ENCODE measurements at places on chromosomes 5 and 9. TPM values are rescaled to one million over a fixed set of nuclear protein-coding genes. Genes with fewer than 3 reads are reported as not detected.

- H3K27me3 ChIP-seq: no peaks in the 10 kb centered on the region
- no peak for DNase-seq
- H3K27ac ChIP-seq: no peak overlapping the region
- H3K4me3 ChIP-seq: no peak overlapping the region
- no peaks in the 10 kb centered on the region for H3K36me3 ChIP-seq
These were observed 233.6 kb downstream of the SYK start for GRCh38 chr9:91034976-91035824.

DNA sequence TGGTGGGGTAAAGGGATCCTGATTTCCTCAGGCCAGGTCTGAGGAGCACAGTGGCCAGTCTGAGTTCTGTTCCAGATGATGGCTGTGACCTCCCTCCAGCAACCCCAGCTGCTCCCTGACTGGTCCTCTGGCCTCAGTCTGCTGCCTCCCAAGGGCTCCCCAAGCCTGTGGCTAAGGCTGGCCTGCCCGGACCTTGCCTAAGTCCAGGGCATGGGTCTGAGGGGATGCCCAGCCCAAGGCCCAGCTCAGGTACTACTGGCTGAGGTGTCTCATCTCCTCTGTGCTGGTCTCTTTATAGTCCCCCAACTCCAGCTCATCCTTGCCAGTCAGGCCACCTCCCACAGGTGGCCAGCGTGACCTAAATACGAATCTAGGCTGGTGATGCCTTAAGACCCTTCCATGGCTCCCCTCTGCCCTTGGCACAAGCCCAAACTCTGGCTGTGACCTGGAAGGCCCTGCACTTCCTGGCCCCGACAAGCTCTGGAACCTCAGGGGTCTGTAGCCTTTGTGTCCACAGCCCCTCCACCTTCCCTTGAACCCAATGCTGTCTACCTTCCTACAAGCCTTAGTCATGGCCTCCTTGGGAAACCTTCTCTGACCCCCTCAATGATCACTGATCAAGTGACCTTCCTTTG is 9.8 kb downstream of the KIF12 start:
- no peak for DNase-seq
- no peaks in the 10 kb centered on the region for H3K36me3 ChIP-seq
- H3K4me3 ChIP-seq: no peak overlapping the region
- no peaks in the 10 kb centered on the region for H3K27me3 ChIP-seq
- no peak overlapping the region for H3K27ac ChIP-seq
- H3K4me1 ChIP-seq: no peaks in the 10 kb centered on the region

DNA sequence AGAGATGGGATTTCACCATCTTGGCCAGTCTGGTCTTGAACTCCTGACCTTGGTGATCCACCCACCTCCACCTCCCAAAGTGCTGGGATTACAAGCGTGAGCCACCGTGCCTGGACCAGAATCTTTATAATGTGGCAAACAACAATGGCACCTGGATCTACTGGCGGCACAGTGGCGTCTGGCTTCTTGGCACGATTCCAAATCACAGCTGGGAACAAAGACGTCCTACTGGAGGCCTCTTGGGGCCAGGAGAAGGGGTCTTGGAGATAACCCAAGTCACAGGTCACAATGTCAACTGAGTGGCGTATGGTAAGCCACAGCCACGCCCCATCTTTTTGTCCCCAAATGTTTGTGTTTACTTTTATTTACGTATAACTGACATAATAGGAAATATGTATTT is 77.8 kb upstream of the RAPGEF1 start:
- no peak for DNase-seq
- no peak overlapping the region for H3K4me3 ChIP-seq
- peaks cover 14% of the 10 kb centered on the region for H3K27me3 ChIP-seq

DNA sequence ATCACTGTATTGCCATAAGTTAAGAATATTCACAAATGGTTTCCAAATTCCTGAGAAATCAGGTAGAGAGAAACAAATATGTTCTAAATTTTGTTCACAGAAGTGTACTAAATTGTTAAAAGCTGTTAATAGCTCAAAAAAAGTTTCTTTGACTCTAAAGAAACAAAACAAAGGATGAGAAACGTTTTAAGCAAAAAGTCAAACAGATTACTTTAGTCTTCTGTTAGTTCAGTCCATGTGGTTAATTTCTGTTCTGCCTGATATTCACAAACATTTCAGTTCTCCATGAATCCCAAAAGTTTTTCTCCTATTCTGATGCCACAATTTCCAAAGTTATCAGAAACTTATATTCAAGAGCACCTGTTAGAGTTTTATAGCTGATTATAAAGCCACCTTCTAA is 7.7 kb upstream of the FANCC start:
- no peaks in the 10 kb centered on the region for H3K27me3 ChIP-seq
- H3K36me3 ChIP-seq: no peaks in the 10 kb centered on the region
- H3K27ac ChIP-seq: no peak overlapping the region
- H3K4me3 ChIP-seq: no peak overlapping the region
- no peak for DNase-seq
- H3K4me1 ChIP-seq: no peaks in the 10 kb centered on the region

- no peak for DNase-seq
- no peaks in the 10 kb centered on the region for H3K36me3 ChIP-seq
- no peaks in the 10 kb centered on the region for H3K27me3 ChIP-seq
- H3K4me1 ChIP-seq: no peaks in the 10 kb centered on the region
These were observed 166.0 kb downstream of the HMHB1 start for GRCh38 chr5:143977891-143978461.

Gene CD74
- total RNA-seq: 2,961 TPM

Gene CYSRT1
- total RNA-seq: 0.41 TPM

- H3K27ac ChIP-seq: no peak overlapping the region
- no peaks in the 10 kb centered on the region for H3K27me3 ChIP-seq
- no peaks in the 10 kb centered on the region for H3K36me3 ChIP-seq
- H3K4me3 ChIP-seq: no peak overlapping the region
These were observed 12.9 kb upstream of the F2RL1 start for GRCh38 chr5:76805821-76806505.

GRCh38 chr5:8058616-8059190 is 189.8 kb downstream of the MTRR start:
- H3K27ac ChIP-seq: no peak overlapping the region
- H3K36me3 ChIP-seq: no peaks in the 10 kb centered on the region
- no peak for DNase-seq
- H3K4me3 ChIP-seq: no peak overlapping the region

Gene KIF27
- total RNA-seq: 7.8 TPM

Gene IFNA1
- not detected for total RNA-seq

- no peak overlapping the region for H3K27ac ChIP-seq
- DNase-seq: no peak
- no peaks in the 10 kb centered on the region for H3K27me3 ChIP-seq
- H3K4me3 ChIP-seq: no peak overlapping the region
- H3K36me3 ChIP-seq: no peaks in the 10 kb centered on the region
- peaks cover 7% of the 10 kb centered on the region for H3K4me1 ChIP-seq
These were observed 38.0 kb downstream of the TGFBI start for GRCh38 chr5:136066661-136067271.

GRCh38 chr9:104028827-104029226 is 65.3 kb upstream of the SMC2 start:
- no peak overlapping the region for H3K27ac ChIP-seq
- H3K36me3 ChIP-seq: no peaks in the 10 kb centered on the region
- no peaks in the 10 kb centered on the region for H3K27me3 ChIP-seq
- no peak for DNase-seq
- H3K4me1 ChIP-seq: no peaks in the 10 kb centered on the region

Gene CXCL14
- 0.38 TPM for total RNA-seq

GRCh38 chr5:2093859-2094615 is 211.3 kb upstream of the IRX4 start:
- H3K36me3 ChIP-seq: no peaks in the 10 kb centered on the region
- no peak for DNase-seq
- H3K27me3 ChIP-seq: no peaks in the 10 kb centered on the region
- no peaks in the 10 kb centered on the region for H3K4me1 ChIP-seq

Gene TSSK1B
- not detected for total RNA-seq

DNA sequence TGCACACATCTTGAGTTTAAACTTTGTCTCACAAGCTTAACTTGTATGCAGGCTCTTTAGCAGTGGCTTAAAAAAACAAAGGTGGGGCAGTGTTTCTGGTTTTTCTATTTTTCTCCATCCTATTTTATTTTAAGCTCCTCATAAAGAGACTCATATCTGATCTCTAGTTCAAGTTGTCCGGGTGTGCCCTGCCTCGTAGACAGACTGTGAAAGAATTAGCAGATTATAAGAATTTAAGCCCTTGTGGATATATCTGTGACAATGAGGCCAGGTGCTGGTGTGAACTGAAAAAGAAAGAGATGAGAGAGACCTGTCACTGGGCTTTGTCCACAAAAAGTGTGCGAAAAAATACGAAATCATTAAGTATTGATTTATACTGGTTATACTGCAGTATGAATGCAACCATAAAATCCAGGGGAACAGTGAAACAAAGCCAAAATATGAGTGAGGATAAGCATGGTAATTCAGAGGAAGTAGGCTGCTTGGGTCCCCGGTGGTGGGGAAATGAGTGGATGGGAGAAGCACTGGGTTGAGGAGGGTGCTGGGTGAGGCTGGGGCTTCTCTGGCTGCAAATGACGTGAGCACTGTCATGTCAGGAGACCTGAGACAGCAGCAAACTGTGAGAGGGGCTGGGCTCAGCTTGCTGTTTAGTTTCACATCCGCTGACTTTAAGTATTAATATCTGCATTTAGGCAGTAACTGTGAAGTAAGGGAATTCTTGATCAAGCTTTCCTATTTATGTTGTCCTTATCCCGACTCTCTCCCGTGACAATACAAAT is 179.7 kb upstream of the ANKRD55 start:
- H3K27me3 ChIP-seq: no peaks in the 10 kb centered on the region
- H3K27ac ChIP-seq: no peak overlapping the region
- no peaks in the 10 kb centered on the region for H3K36me3 ChIP-seq
- no peak overlapping the region for H3K4me3 ChIP-seq
- H3K4me1 ChIP-seq: peaks cover 21% of the 10 kb centered on the region
- DNase-seq: peak; percentile 65

DNA sequence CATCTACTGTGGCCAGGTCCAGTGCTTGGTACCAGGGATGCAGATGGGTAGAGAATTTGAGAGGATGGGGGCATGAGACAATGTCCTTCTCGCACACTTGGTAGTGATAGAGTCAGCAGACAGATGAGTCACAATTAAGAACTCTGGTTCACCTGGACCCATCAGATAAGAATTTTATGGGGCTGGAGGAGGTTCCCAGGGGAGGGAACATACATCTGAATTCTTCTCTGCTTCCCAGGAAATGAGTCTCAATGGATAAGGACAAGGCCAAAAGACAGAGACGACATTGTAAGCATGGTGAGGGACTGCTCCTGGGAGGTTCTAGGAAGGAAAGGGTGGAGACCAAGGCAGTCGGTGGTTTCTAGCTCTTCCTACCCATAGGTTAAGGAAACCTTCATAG is 5.3 kb downstream of the SLC4A9 start:
- H3K4me3 ChIP-seq: no peak overlapping the region
- no peak overlapping the region for H3K27ac ChIP-seq
- no peaks in the 10 kb centered on the region for H3K27me3 ChIP-seq

DNA sequence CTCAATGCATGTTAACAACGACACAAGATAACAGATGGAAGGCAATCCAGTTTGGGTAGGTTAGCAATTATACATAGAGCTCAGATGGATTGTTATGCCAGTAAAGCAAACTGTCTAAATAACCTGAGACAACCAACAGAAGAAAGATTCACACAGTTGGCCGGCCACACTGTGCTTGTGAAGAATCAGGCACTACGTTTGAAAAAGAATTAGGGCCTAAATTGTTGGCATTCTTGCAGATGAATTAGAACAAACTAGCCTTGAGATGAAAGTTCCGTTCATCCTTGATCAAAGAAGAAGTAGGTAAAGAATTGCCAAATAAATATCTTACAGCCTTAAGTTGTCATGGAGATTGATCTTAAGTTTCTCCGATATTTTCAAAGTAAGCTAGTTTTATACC is 210.6 kb downstream of the CDH18 start:
- no peaks in the 10 kb centered on the region for H3K27me3 ChIP-seq
- H3K27ac ChIP-seq: no peak overlapping the region
- H3K4me1 ChIP-seq: no peaks in the 10 kb centered on the region
- DNase-seq: no peak
- H3K36me3 ChIP-seq: no peaks in the 10 kb centered on the region
- no peak overlapping the region for H3K4me3 ChIP-seq

- no peak overlapping the region for H3K27ac ChIP-seq
- H3K4me1 ChIP-seq: no peaks in the 10 kb centered on the region
- no peak overlapping the region for H3K4me3 ChIP-seq
- no peaks in the 10 kb centered on the region for H3K36me3 ChIP-seq
These were observed 40.8 kb downstream of the SNX18 start for GRCh38 chr5:54558362-54558761.

Gene FCN2
- total RNA-seq: not detected

DNA sequence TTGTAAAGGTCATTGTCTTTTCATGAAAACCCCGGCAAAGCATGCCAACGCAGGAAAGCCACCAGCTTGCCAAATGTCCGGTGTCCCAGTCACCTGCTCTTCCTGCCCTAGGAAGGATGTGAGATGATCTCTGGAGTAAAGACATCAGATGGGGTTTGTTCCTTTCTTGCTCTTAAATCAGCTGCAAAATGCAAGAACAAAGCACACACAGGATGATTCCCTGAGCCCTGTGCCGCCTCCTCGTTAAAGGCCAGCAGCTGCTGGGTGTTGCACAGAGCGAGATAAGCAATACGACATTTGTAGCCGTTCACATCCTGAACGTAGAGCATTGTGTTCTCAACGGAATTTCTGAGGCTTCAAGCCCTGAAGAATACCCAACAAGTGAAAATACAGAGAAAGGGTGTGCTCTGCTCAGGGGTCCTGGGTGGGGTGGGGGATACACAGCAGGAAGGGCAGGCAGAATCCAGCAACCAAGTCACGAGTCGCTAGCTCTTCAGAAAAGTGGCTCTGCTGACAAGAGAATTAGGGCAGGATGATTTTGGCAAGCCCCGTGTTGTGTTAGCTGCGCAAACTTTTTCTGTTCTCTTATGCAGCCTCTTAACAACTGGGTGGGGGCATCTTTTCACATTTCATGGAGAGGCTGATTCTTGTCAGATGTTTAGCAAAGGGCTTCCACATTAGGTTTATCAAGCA is 229.2 kb upstream of the MAP3K1 start:
- H3K27me3 ChIP-seq: no peaks in the 10 kb centered on the region
- H3K4me1 ChIP-seq: peaks cover 14% of the 10 kb centered on the region
- H3K36me3 ChIP-seq: no peaks in the 10 kb centered on the region

GRCh38 chr9:5264219-5264595 is 33.0 kb downstream of the INSL4 start:
- no peaks in the 10 kb centered on the region for H3K4me1 ChIP-seq
- no peaks in the 10 kb centered on the region for H3K27me3 ChIP-seq
- no peaks in the 10 kb centered on the region for H3K36me3 ChIP-seq
- DNase-seq: no peak

DNA sequence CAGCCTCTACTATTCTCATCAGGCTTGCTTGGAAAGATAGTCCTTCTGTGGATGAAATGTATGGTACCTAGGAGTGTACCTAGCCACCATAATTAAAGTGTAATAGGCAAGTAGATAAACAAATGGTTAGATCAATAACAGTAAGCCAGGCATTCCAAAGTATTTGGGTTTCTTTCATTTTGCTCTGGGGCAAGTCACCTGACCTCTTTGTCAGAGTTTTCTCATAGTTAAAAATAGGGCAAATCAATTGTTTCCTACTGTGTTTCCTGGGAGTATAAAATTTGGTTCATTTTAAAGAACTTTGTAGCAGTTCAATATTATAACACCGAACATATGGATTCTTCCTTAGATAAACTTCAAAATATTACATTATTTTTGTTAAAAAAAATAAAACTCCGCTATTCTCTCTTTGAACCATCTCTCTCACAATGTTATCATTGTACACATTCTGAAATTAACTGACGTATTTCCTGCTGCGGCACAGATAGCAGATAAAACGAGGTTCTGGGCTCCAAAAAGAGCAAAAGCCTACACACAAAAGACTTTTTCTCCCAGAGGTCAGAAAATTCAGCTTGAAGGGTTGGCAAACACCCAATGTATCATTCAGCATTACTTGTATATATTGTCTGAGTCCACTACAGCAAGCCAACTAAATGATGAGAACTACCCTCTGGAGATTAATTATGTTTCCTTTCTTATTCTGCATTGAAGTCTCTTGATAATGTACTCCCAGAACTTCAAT is 267.9 kb downstream of the COX7C start:
- no peaks in the 10 kb centered on the region for H3K36me3 ChIP-seq
- DNase-seq: no peak
- no peaks in the 10 kb centered on the region for H3K27me3 ChIP-seq
- no peak overlapping the region for H3K27ac ChIP-seq
